NCI-H1436 treated with DMSO at 0.1 percent for 48 hours (cell line): ENCODE measurements at places on chromosomes 1 and 21.

- no peak for DNase-seq
Observed at GRCh38 chr1:55700359-55701130, 485.4 kb upstream of the USP24 start.

DNA sequence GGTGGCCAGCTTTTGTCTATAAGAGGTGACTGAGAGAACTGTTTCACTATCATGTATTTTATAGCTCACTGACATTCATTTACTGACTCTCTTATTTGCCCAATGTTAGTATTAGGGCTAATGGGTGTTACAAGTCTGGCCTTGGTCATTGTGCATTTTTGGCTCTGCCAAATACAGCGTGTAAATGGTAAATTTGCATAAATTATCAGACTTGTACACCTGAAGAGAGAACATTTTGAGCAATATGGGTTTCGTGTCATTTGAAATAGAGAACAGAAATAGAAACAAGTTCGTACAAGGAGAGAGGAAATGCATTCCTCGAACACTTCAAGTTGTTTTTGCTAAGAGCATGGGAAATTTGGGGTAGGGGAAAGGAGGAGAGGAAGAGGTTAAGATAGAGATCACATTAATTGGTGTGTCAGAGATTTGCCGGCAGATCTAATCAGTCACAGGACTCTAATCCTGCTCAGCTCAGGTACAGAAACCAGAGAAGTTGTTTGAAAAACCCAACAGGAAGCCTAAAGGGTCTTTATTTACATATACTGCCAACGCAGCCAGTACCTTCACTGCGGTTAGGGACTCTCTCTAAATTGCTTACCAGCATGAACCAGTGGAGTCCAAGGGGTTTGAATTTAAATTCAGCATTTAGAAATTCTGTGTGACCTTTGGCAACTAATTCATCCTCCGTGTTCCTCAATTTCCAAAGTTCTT, 261.5 kb downstream of the GPATCH2 start:
- no peak for DNase-seq

- no peak for DNase-seq
Observed at GRCh38 chr1:36764798-36765197, 269.5 kb downstream of the GRIK3 start.

DNA sequence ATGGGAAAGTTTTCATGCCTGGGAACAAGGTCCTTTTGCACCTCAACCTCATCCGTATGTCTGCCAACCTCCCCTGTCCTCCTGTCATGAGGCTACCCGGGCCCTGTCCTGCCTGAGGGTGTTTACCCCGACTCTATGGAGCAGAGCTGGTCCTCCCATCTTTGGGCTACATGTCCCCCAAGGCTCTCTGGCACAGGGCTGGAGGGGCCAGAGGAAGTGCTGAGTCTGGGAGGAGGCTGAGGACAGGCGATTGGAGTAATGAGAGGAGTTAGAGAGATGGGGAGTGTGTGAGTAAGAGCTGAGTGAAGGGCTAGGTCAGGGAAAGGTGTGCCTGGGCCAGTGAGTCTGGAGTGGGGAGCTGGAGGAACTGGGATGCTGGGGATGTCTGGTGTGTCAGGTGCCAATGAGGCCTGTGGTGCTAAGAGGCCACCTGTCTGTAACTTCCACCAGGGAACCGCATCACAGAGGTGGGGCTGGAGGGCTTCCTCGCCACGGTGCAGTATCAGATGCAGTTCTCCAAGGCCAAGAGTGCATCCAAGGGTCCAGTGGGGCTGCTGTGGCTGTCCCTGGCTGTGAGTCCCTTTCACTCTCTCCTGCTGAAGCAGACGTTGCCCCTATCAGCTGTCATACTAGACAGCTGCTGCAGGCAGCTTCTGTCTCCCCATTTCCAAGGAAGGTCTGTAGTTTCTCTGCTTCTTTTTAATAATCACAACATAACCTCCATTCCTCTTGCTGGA, 11.7 kb downstream of the LRRC71 start:
- DNase-seq = no peak
